Ureter (tissue), 1 donor: ENCODE measurements at places on chromosomes 3 and 15. TPM values are rescaled to one million over a fixed set of nuclear protein-coding genes. Genes with fewer than 3 reads are reported as not detected.

- DNase-seq = no peak
These were observed 774 bp upstream of the CNOT10 start for GRCh38 chr3:32684029-32684799.

DNA sequence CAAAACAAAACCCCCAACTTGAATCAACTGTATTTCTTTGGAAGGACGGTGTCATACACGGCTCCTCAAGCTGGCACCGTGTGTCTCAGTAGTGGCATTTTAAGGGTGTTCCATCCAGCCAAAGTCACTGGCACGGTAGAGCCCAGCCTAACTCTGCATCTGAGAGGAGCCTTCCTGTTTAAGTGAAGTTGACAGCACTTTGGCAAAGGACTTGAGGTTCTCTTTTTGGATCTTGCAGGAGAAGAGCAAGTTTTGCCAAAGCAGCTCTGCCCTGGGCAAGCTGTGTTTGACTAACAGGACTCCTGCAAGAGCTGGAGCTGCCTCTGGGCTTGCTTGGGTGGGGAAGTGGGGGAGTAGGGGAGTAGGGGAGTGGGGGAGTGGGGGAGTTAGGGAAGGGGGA, 109.6 kb upstream of the FEZF2 start:
- no peak for DNase-seq

DNA sequence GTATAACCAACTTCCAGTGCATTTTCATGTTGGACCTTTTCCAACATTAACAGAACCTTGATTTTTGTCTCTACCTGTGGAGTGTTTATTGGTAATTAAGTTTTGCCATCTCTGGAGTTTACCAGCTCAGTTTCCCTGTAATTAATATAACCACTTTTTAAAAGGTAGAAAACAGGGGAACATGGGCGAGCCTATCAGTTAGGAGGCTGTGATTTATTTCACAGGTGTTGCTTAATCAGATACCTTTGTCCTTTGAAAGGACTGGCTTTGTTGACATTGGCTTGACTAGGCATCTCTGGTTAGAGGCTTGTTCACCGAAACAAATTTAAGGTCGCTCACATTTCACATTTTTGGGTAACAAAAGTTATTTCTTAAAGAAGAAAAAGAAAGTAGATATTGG, 622 bp downstream of the NAALADL2 start:
- DNase-seq = no peak

The TAGLN3 gene
- not detected for total RNA-seq

DNA sequence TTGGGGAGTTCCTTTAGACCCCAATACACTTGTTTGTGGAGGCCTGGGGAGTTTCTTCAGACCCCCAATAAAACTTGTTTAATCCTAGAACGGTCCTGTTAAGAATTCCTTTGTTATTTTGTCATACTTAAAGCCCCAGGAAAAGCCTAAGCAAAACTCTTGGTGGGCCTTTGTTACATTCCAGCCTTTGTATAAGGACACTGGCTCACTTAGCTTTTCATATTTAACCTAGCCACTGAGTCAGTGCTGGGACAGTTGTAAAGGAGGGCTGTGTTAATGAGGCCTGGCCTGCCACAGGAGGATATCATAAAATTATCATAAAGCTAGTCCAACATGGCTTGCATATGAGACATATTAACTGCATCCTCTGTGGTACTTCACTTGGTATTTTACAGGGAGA, 760.1 kb downstream of the ZNF385D start:
- no peak for DNase-seq

DNA sequence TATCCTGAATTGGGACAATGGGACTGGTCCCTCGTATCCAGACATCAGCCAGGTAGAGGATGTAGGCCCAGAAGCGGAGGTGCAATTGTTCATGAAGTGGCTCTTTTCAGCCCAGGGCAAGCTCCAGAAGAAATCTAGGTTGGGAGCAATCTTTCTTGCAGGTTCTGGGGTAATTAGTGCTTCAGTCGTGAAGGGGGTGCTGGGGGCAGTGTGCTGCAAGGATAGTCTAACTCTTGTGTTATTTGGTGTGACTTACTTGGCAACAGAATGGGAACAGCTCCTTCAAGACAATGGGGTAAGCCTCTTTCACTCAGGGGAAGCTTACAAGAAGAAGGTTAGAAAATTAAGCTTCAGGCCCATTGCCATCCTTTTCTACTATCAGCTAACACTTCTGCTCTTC, 273.0 kb downstream of the DIPK2A start:
- DNase-seq = no peak

The XIRP1 gene
- 0.13 TPM for total RNA-seq

GRCh38 chr3:47899495-47900108, 96.7 kb downstream of the DHX30 start:
- no peak for DNase-seq

DNA sequence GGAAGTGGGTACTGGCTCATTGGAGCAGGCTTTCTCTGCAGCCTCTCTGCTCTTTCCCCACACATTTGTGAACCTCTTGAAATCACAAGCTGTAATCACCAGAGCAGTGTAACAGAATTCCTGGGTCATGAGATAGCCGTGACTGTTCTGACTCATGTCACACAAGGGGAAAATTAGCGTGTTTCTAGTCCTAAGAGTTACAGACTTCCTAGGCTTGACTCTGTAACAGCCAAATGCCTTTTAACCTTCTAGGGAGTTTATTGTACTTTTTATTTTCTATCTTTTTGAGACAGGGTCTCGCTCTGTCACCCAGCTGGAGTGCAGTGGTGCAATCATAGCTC, 54.7 kb upstream of the TRAK1 start:
- no peak for DNase-seq

The WDR53 gene
- total RNA-seq = 8.1 TPM

GRCh38 chr3:159825216-159825854, 163.3 kb upstream of the IL12A start:
- no peak for DNase-seq

GRCh38 chr3:124772081-124772831, 42.0 kb downstream of the UMPS start:
- DNase-seq = no peak

DNA sequence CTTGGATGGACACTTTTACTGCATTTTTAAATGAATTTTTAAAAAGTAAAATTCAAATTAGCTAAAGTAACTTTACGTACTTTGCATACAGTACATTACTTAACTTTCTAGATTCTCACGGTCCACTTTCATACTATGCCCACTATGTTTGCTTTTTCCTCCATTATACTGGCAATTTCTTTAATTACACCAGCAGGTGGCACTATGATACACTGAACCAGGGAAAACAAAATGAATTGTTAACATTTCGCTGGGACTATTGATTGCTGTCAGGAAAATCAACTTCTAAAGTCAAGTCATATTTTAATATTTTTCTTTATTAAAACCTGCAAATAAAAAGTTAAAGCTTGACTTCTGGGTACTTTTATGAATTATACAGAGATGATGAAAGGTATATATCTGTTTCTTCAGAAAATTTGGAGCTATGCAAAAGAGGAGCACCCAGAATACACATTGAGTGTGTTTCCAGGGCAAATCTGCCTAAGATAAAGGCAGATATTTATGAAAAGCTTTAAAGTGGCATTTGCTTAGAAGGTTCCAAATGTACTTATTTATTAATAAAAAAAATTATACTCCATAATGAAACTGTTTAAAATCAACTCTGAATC, 21.8 kb upstream of the POU1F1 start:
- DNase-seq = no peak

DNA sequence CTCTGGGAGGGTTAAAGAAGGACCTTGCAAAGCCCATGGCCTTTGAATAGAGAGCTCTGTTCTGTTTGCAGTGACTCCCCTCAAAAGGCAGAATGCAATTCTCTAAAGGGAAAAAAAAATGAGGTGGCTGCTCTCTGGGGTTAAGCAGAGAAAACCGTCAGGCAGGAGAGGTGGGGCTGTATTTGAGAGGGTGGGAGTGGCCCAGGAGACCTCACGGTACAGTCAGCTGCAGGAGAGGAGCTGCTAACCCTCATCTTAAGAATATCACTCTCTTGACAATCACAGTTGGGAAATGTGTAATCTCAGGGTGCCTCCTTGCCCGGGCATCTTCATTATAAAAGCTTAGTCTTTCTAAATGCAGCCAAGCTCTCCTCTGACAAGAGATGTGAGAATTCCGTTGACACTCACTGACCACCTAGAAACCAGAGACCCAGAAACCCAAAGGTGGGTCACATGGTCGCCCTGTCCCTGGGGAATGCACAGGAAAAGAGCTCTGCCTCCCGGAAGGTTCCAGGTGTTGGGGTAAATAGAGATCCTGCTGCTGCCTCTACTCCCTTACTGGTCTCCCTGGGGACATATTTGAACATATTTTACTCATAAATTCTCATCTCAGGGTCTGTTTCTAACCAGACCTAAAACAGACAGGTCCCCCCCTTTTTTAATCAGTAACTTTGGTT, 159.1 kb upstream of the CTDSPL start:
- DNase-seq = no peak

DNA sequence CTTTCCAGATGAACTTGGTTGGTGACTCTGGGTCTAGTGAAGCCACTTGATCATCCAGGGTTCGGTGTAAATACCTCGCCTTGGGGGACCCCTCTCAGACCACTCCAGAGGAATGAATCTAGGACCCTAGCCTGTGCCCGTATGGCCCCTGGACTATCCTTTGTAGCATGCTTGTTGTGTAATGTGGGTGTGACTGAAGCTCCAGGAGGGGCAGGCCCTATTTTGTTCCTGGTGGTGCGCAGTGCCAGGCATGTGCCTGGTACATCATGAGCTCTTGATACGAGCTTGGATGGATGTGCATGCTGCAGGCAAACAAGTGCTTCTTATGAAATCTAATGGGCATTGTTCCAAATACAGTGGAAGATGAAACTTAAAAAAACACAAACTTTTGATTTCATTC, 82.8 kb downstream of the EBLN2 start:
- DNase-seq = no peak

The LRRC49 gene
- total RNA-seq = 28.1 TPM

DNA sequence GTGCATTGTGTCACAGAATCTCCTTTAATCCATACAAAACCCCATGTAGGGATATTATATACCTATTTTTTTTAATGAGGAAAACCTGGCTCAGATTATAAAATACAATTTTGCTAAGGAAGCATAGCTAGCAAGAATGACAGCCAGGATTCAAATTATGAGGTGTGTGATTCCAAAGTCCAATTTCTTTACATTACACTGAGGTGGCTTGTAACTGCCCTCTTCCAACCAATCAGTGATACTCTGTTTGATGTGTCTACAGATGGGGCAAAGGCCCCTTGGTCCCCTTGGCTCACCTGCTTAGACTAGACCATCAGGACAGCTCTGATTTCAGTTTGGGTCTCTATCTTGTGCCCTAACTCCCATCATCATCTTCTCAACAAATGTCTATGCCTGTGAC, 120.3 kb upstream of the ADAMTS9 start:
- DNase-seq = no peak

- no peak for DNase-seq
These were observed 43.6 kb upstream of the KY start for GRCh38 chr3:134694466-134694865.

The ELL3 gene
- 2.9 TPM for total RNA-seq

GRCh38 chr15:91853511-91853947, at the start of gene SLCO3A1:
Gene SLCO3A1, plus strand, starts transcription at chr15:91853708.
- DNase-seq = peak; percentile 77

DNA sequence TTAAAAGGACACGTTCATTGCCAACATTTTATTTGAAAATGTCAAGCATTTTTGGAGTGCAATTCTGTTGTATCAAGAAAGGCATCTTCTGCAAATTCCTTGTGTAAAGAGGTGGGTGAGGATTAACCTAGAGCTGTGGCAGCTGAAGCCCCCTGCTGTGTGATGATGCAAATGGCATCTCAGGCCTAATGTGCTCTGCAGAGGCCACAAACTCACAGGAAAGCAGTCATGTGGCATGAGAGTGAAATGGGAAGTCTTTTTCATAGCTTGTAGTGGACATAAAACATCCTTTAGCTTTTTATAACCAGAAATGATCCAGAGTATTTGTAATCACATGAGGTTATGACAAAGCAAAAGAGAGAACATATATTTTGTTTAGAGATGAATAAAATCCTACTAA, 6.4 kb downstream of the CADM2 start:
- no peak for DNase-seq

The HYAL2 gene
- total RNA-seq = 87.9 TPM

The SLC35G2 gene
- total RNA-seq = 4.0 TPM

- no peak for DNase-seq
These were observed 1355.4 kb downstream of the NSUN3 start for GRCh38 chr3:95418251-95418650.

DNA sequence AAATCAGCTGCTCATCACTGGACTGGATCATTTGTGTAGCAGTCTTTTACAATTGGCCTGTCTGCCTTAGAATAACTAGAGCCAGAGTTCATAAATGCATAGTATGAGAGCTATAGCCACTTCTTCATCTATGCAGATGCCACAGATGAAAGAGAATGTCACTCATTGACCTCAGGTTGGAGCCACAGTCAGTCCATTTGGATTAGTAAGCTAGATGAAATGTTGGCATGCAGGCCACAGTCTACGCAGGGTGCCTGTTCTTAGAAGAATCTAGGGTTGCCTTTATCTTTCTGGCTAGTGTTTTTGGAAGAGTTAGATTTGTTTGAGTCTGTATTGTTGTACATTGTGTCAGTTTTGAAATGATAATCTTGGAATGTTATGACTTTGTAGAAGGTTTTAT, 25.4 kb upstream of the EDEM1 start:
- DNase-seq = no peak

- DNase-seq = no peak
These were observed 66.3 kb upstream of the LRIG1 start for GRCh38 chr3:66567077-66567476.

DNA sequence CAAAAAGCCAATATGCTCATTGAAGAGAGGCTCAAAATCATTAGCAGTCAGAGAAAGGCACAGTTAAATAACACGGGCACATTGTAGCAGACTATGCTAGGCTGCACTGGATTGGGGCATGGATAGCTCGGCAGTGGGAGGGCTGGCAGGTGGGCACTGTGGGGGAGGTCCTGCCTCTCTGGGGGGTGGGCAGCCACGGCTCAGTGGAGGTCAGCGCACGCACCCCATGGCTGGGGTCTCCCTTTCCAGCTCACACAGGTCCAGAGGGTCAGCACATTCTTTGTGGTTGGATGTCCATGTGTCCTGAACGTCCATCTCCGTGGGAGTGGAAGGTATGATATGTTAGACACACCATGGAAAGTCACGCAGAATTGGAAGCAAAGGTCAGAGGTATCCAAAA, 18.4 kb upstream of the MGLL start:
- DNase-seq = no peak

DNA sequence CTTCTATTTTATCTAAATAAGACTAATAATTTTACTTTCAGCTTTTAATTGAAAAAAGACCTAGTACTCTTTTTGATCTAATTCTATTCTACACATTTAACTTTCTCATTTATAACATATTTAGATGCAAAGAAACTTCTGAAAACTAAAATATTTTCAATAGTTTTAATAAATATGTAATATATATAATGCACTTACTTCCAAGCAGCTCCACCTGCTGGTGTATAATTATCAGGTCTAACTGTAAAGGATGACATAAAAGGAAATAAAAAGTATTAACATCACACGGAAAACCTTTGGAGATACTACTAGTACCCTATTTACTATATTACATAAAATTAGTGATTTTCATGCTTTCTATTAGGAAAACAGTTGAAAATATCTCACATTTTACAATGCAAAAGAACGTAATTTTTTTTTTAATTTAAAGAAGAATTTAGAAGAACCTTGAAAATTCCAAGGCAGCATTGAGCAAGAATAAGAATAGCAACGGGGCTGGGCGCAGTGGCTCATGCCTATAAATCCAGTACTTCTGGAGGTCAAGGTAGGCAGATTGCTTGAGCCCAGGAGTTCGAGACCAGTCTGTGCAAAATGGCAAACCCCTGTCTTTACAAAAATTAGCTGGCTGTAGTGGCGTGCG, 10.2 kb downstream of the PLSCR5 start:
- DNase-seq = no peak
